Mesenchymal stem cell (in vitro differentiated cells and primary cell): ENCODE measurements at places on chromosomes 3 and 15.

- DNase-seq: no peak
These were observed 85.8 kb downstream of the HMG20A start for GRCh38 chr15:77506311-77507142.

DNA sequence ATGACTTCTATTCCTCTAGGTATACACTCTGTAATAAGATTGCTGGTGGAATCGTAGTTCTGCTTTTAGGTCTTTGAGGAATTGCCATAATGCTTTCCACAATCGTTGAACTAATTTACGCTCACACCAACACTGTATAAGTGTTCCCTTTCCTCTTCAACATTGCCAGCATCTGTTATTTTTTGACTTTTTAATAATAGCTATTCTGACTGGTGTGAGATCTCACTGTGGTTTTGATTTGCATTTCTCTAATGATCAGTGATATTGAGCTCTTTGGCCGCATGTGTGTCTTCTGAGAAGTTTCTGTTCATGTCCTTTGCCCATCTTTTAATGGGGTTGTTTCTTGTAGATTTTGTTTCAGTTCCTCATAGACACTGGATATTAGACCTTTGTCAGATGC is 12.8 kb downstream of the NXPE3 start:
- DNase-seq: no peak

GRCh38 chr3:58355179-58355578 is 22.5 kb downstream of the PXK start:
- DNase-seq: no peak

GRCh38 chr3:42591811-42592210 is 1.2 kb downstream of the SS18L2 start:
- no peak for DNase-seq

- DNase-seq: no peak
These were observed 158.6 kb downstream of the BBX start for GRCh38 chr3:107681396-107681795.

DNA sequence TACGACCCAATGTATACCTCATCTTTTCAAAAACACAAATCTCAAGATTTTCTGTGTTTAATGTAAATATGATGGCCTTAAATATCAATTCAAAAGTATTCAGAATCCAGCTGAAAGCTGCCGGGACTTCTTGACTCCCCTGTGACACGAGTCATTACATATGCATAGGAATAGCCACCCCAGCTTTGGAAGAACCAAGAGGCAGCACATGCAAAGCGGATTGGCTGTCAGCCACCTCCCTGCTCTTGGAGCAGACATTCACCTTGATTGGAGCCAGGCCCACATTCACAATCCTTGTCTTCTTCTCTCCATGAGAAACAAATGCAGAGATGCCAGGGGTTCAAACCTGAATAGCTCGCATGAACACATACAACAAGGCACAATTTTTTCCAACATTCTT is 10.8 kb upstream of the CAV3 start:
- no peak for DNase-seq

DNA sequence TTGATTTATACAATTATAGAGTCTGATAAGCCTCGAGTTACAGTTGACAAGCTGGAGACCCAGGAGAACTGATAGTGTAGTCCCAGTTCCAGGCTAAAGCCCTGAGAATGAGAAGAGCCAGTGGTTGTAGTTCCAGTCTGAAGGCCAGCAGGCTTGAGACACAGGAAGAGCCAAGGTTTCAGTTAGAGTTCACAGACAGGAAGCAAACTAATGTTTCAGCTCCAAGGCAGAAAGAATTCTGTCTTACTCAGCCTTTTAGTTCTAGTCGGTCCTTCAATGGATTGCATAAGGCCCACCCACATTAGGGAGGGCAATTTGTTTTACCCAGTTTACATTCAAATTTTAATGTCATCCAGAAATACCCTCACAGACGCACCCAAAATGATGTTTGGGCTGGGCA is 102.7 kb downstream of the CDIN1 start:
- peak; percentile 27 for DNase-seq

- no peak for DNase-seq
These were observed 15.0 kb downstream of the CHST13 start for GRCh38 chr3:126538966-126539365.

DNA sequence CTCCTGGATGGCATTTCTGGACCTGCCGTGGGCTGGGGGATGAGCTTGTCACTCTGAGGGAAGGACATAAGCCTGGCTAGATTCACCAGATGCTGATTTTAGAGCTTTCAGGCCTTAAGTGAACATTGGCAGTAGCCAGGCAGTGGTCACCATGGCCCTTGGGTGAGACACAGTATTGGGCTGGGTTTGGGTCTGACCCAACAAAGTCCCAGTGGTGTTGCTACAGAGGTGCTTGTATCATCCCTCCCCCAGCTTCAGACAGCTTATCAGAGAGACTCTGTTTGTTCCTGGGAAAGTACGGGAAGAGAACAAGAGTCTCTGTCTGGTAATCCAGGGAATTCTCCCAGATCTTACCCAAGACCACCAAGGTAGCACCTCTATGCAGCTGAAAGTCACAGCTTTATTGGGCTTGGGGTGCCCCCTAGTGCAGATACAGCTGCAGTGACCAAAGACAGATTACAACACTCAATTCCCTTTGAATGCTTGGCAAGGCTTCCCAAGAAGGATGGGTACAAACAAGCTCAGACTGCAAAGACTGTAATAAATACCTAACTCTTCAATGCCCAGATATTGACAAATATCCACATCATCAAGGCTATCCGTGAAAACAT is 9.8 kb upstream of the RUVBL1 start:
- peak; percentile 77 for DNase-seq

GRCh38 chr3:126358038-126358815 is 1.0 kb upstream of the KLF15 start:
- peak; percentile 17 for DNase-seq
